Omental fat pad (tissue), 4 donors: ENCODE measurements at places on chromosomes 7 and 10. TPM values are rescaled to one million over a fixed set of nuclear protein-coding genes. Genes with fewer than 3 reads are reported as not detected.

CHAT gene
- not detected for total RNA-seq

LIPN gene
- total RNA-seq, result 0.56 TPM

MKRN1 gene
- 57.1 TPM for total RNA-seq

DNA sequence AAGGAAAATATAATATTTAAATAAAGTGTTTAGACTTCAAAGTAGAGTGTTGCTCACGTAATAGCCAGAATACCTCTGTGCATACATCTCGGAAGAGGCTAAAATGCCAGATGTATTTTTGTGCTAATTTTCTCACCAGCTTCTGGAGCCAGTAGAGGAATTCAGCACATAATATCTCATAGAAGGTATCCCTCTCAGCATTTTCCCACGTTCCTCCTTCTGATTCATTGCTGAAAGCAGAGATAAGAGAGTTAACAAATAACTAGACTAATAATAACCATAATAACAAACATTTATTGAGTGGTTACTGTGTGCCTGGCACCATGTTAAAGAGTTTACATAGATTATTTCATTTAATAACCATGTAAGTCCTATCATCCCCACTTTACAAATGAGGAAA, 123.6 kb downstream of the VTI1A start:
- no peak for DNase-seq

DNA sequence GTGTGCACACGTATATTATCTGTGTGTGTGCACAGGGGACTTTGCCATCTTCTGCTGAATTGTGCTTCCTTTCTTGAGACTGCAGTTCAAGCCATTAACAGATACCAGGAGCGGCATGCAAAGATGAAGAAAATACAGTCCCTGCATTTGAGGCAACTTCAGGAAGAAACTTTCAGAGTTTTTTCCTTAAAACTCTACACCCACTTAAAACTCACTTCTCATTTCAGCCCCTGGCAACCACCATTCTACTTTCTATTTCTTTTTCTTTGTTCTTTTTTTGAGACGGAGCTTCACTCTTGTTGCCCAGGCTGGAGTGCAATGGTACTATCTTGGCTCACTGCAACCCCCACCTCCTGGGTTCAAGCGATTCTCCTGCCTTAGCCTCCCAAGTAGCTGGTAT, 448.9 kb upstream of the ZMIZ1 start:
- DNase-seq, result no peak

DNA sequence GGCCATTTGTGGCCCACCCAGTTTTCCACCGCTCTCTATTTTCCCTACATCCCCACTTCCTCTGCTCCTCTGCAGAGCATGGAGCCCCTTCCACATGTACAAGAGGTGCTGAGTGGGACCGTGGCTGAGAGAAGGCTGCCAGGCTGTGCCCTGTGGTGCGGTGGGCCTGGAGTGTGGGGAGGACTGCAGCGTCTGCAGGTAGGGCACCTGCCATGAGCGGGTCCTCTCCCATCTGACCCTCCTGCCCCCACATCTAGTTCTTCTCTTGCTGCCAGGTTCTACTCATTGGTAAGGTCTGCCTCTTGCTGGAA, 145.6 kb upstream of the FAM20C start:
- DNase-seq, result no peak

- no peak for DNase-seq
Measured at GRCh38 chr10:4470231-4470835, 355.7 kb upstream of the AKR1E2 start.

DNA sequence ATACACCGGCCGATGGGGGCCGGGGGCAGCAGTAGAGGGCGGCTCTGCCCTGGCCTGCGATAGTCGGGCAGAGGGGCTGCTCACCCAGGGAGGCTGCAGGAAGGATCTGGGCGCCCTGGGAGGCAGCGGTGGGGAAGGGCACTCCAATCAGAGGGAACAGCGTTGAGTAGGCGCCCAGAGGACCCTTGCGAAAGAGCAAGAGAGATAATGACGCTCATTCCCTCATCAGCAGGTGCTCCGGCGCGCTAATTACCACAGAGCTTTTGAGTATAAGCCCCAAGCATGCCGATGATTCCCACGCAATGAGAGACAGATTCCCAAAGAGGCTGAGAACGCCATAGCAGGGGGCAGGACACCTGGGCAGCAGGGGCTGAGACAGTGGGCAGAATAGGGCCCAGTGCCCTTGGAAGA, 215.3 kb downstream of the MAD1L1 start:
- DNase-seq, result no peak
